ENCODE measurements at places on chromosomes 2 and 18. TPM values are rescaled to one million over a fixed set of nuclear protein-coding genes. Genes with fewer than 3 reads are reported as not detected.
A peak's percentile ranks its signal among the peaks of the same experiment; 100 is the strongest.

Gene GRP
- 3.0 TPM for polyA plus RNA-seq

DNA sequence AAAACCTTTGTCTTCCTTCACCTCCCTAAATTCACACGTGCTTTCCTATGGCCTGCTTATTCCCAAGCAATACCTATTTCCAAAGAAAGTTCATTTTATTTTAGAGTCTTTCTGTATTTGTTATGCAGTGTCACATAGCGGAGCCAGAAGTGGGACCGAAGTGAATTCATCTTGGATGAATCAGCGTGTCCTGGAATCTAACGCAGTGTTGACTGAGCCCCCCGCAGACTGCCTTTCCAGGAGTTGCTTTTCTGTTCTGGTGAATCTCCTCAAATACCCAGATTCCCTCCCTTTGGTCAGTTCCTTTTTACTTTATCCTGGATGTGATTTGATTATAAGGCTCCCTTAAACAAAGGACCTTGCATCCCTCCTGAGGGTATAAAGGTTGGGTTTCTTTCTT is 10.8 kb downstream of the ALPP start:
- no peak overlapping the region for H3K27ac ChIP-seq
- no peaks in the 10 kb centered on the region for H3K36me3 ChIP-seq
- peaks cover 7% of the 10 kb centered on the region for H3K4me1 ChIP-seq
- H3K4me3 ChIP-seq: no peak overlapping the region
- no peak for DNase-seq

Gene SCYGR4
- polyA plus RNA-seq: not detected

Gene RFX8
- 4.0 TPM for polyA plus RNA-seq

DNA sequence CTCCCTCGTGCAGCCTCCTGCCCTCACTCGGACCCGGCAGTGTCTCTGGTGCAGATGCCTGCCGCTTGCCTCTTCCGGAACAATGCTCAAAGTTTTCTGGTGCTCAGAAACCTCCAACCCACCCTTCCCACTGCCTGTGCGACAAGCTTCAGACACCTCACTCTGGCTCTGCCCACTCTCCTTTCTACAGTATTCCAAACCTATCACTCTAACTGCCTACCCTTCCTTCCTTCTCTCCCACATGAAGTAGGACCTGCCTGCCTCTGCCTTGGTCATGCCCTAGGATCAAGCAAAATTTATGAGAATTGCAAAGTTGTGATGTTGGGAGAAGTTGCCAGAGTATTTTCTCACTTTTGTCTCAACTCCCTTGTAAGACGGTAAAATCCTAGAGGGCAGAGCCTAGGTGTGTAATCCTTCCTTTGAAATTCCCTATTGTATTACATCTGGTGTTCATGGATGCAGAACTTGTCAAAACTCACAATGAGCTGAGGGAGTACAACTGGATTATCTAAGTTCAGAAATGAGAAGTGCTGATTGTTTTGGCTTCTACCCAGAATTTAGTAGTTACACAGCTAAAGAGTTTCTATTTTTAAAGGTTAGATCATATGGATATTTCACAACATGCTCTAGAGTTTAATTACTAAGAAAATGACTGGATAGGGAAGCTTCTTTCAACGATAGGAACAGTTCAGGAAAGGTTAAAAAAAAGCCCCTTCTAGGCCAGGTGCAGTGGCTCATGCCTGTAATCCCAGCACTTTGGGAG is 7.2 kb downstream of the NPC1 start:
- DNase-seq: no peak
- no peaks in the 10 kb centered on the region for H3K36me3 ChIP-seq
- H3K27me3 ChIP-seq: no peaks in the 10 kb centered on the region
- H3K27ac ChIP-seq: no peak overlapping the region
- no peak overlapping the region for H3K4me3 ChIP-seq

- H3K4me3 ChIP-seq: no peak overlapping the region
- no peaks in the 10 kb centered on the region for H3K27me3 ChIP-seq
- no peak overlapping the region for H3K27ac ChIP-seq
- no peaks in the 10 kb centered on the region for H3K36me3 ChIP-seq
Measured at GRCh38 chr2:233857511-233858141, 3.3 kb upstream of the HJURP start.

DNA sequence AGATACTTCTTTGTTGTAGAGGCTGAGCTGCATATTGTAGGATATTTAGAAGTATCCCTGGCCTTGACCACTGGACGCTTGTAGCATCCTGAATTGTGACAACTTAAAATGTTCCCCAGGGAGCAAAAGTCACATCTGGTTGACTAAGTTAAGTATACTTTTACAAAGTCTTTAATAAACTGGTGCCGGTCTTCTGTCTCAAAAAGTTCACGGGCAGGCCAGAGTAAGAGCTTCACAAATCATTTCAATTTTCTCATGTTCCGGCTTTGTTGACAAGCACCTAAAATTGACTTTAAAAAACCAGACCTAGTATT is 18.4 kb downstream of the ATP8B1 start:
- H3K27ac ChIP-seq: no peak overlapping the region
- H3K4me1 ChIP-seq: peaks cover 8% of the 10 kb centered on the region
- no peak overlapping the region for H3K4me3 ChIP-seq
- H3K36me3 ChIP-seq: no peaks in the 10 kb centered on the region
- H3K27me3 ChIP-seq: no peaks in the 10 kb centered on the region
- DNase-seq: no peak

DNA sequence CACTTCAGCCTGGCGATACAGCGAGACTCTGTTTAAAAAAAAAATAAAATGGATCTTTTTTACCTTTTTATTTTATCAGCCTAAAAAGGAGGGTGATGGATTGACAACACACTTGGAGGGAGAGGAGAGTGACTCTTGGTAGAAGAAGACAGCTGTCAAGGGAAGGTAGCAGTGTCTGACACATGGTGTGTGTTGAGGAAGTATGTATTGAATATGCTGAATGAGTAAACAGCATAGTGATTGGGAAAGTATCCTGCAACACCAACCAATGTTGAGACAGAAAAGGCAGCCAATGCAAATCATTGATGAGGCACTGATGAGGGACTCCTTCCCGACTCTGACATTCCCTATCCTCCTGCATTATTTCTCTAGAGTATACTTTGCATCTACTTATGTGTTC is 306.4 kb downstream of the LPIN1 start:
- H3K4me1 ChIP-seq: no peaks in the 10 kb centered on the region
- DNase-seq: no peak
- H3K4me3 ChIP-seq: no peak overlapping the region
- no peaks in the 10 kb centered on the region for H3K27me3 ChIP-seq
- no peaks in the 10 kb centered on the region for H3K36me3 ChIP-seq
- no peak overlapping the region for H3K27ac ChIP-seq

- H3K4me1 ChIP-seq: no peaks in the 10 kb centered on the region
- H3K4me3 ChIP-seq: no peak overlapping the region
- H3K27ac ChIP-seq: no peak overlapping the region
- no peaks in the 10 kb centered on the region for H3K27me3 ChIP-seq
- DNase-seq: no peak
- no peaks in the 10 kb centered on the region for H3K36me3 ChIP-seq
Measured at GRCh38 chr18:13525381-13526029, 200.9 kb downstream of the FAM210A start.

DNA sequence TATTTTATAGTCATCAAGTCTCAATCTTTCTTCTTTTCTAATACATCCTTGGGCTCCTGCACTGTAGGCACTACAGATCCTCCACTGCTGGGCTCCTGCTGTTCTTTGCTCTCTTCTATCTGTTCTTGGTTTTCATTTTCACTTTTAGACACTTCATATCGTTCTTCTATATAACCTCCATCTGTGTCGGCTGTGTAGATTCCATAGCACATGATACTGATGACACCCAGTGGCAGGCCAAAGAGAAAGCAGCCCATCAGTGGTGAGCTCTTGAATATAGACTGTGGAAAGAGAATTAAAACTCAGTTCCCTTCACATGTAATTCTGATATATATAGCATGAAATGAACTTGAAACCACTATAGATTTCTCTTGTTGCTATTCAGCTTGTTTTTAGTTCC is 38.0 kb downstream of the TMX3 start:
- DNase-seq: no peak
- no peak overlapping the region for H3K4me3 ChIP-seq
- no peaks in the 10 kb centered on the region for H3K27me3 ChIP-seq

Gene ALPI
- polyA plus RNA-seq: 0.16 TPM

- H3K4me3 ChIP-seq: no peak overlapping the region
- no peaks in the 10 kb centered on the region for H3K27me3 ChIP-seq
- no peaks in the 10 kb centered on the region for H3K36me3 ChIP-seq
- H3K27ac ChIP-seq: no peak overlapping the region
- no peak for DNase-seq
- H3K4me1 ChIP-seq: no peaks in the 10 kb centered on the region
Measured at GRCh38 chr2:235077046-235077445, 125.2 kb downstream of the SH3BP4 start.

DNA sequence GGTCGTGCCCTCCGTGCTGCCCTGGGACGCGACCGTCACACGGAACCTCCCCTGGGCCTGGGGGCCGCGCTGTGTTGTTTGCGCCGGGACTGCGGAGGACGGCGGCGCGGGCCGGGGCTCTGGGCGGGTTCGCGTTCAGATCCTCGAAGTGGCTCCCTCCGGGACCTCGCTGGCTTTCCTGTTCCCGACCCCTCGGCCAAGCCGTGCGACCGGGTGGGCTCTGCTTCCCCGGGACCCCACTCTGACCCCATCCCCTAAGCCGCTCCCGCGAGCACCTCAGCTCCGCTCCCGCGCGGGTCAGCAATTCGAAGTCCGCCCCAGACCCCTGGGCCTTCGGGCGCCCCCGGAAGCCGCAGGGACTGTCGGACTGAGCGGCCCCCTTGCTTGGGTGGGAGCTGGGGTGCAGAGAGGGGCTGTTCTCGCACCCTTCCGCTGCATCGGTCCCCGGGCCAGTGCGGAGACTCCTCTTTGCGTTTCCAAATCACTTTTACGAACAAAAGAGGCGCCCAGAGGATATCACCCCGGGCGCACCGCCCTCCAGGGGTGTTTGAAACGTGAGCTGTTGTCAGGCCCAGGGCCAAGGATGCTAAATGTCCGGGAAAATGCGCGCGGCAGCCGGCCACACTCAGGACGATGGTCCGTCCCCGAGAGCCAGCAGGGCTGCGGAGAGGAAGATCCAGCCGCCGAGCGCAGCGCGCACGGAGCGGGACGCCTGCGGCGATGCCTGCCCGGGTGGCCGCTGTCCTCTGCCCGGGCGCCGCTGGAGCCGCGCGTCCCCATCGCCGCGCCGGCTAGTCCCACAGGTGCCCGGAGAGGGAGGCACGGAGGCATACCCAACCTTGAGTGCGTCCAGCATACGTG is 73.5 kb downstream of the ZCCHC2 start:
- no peak overlapping the region for H3K27ac ChIP-seq
- H3K4me1 ChIP-seq: no peaks in the 10 kb centered on the region
- no peaks in the 10 kb centered on the region for H3K27me3 ChIP-seq
- H3K4me3 ChIP-seq: peak overlapping the region; percentile 40

Gene HPCAL1
- 99.5 TPM for polyA plus RNA-seq

DNA sequence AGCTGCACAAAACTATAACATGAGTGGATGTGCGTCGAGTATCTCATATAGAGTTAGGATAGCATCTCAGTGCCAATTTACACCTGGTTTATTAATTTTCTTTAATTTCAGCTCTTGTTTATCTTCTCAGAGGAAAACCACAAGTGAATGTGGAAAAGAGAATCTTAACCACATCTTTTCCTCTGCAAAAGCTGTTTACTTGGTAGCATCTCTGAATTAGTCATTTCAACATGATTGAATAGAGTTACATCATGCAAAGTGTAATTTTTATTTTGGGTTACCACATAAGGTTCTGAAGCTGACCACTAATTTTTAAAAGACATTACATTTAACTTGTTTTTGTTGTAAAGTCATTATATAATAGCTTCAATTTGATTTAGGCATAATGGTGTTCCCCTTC is 83.8 kb upstream of the FAM237A start:
- no peaks in the 10 kb centered on the region for H3K36me3 ChIP-seq
- H3K4me1 ChIP-seq: no peaks in the 10 kb centered on the region
- H3K4me3 ChIP-seq: no peak overlapping the region
- no peaks in the 10 kb centered on the region for H3K27me3 ChIP-seq
- H3K27ac ChIP-seq: no peak overlapping the region

DNA sequence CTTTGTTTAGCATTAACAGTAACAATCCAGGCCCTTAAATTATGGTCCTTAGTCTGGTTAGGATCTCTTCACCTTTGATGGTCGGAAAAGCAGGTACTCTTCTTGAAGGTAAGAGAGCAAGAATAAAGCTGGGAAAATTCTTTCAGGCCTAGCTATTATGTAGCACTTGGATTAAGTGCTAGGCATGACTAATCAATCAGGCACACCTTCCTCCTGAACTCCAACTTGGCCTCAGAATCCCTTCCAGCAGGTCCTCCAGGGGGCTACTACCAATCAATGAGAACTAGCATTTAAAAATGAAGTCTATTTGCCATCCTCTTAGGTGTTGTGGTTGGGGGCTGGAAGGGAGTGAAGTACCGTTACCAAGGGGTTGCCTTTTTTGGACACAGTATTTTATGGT is 3.7 kb downstream of the SMYD1 start:
- H3K27me3 ChIP-seq: no peaks in the 10 kb centered on the region

Measured in testis (tissue), 5 donors.